ENCODE measurements at places on chromosomes 6 and 20. TPM values are rescaled to one million over a fixed set of nuclear protein-coding genes. Genes with fewer than 3 reads are reported as not detected.

DNA sequence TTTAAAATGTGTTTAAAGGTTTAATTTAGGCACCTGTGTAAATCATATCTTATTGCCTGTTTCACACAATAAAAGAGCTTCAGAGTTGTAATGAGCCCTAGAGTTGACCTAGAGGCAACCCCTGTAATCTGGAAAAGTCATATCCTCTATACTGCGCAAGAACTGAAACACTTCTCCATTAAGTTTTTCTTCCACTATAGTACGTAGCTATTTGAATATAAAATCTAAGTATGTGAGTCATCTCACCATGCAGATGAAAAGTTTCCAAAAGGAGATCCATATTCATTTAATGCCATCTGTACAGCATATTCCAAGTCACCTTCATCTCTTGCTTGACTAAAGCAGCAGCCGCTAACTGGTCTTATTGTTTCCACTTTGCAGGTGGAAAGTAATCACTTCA, 26.0 kb upstream of the TAAR1 start:
- no peak for DNase-seq

- DNase-seq, result no peak
These were observed 35.4 kb downstream of the CEP250 start for GRCh38 chr20:35490736-35491181.

GRCh38 chr6:109865968-109866367, 112.1 kb upstream of the GPR6 start:
- no peak for DNase-seq

The PPP1R18 gene
- total RNA-seq, result 13.4 TPM

DNA sequence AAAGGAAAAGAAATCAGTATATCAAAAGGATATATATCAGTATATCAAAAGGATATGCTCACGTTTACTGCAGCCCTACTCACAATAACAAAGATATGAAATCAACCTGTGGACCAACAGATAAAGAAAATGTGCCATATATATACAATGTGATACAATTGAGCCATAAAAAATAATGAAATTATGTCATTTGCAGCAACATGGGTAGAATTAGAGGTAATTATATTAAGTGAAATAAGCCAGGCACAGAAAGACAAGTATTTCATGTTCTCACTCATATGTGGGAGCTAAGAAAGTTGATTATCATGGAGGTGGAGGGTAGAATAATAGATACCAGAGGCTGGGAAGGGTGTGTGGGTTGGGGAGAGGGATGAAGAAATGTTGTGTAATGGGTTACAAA, 102.9 kb upstream of the MARCKS start:
- DNase-seq, result no peak
